ENCODE measurements at places on chromosomes 3 and 15.

DNA sequence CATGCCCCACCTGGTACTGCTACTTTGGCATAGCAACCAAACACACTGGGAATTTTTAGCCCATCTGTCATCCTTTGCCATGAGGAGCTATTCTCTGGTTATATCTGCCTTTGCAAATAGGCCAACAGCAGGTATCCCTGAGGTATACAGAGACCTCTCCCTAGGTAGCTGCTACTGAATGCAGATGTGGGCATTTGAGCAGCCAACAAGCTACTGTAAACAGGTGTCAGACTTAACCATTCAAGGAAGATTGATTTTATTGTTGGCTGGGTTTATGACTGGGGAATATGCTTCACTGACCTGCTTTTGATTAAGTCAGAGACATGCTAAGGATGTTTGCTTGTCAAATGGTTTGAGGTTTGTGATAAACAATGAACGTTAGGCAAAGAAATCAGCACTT lies 183.2 kb downstream of the OXSM start:
- DNase-seq, result no peak

DNA sequence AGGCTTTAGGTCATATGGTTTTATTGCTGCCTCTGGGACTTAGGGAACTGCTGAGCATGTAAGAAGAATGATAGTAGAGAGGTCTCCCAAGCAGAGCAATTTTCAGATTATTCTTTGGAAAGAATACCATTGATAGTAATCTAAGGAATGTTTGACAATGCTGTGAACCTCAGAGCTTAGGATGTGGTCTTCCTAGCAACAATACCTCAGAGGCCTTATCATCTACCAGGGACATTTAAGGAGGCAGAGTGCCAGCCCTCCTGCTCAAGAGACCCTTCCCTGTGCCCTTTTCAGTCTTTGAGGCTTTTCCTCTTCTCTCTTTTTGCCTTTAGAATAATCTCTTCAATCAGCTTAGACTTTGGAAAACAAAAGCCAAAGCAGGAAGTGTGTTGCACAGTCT lies 272.1 kb downstream of the OXSM start:
- no peak for DNase-seq

GRCh38 chr15:88990185-88990679 lies 77.1 kb upstream of the MFGE8 start:
- no peak for DNase-seq

GRCh38 chr3:23198801-23199200 lies 4.3 kb upstream of the UBE2E2 start:
- no peak for DNase-seq

DNA sequence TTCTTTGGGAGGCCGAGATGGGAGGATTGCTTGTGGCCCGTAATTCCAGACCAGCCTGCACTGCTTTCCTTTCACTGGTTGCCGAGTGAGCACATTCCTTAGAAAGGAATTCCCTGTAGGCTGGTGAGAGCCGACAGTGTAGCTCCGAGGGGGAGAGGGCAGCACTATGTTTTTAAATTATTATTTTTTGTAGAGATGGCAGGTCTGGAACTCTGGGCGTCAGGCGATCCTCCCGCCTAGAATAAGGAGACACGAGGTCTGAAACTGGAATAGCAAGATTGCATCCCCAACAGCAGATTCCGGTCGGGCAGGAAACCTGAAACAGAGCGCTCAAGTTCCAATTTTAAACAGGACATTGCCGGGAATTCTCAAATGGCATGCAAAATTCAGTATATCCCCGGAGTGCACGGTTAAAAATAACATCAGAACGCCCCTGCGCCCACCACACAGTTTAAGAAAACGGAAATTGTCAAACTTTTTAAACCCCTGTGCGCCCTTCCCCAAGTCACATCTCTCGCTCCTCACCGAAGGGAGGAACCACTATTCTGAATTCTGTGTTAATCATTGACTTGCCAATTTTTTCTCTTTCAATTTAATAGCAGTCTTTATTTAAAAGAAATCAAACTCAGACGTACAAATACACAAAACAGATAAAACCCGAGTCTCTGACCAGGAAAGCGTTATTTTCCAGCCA lies 643 bp upstream of the RNU5B-1 start:
- DNase-seq, result peak; percentile 35

DNA sequence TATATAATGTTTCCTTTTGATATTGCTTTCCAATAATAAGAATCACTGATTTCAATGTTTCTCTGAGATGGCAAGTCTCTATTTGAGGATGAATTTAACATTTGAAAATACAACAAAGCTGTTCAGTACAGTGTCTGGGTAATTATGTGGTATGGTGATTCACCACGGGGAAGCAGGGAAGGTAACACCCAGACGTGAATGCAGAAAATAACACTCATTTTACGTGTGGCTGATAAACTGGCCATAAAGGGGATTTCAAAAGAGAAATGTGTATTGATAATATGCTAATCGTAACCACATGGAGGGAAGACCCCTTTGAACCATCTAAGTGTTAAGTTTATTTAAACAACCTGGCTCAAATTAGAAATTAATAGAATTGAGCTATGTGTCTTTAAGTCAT lies 344.6 kb downstream of the GRM7 start:
- DNase-seq, result no peak

- no peak for DNase-seq
These were observed 155.5 kb downstream of the PLD1 start for GRCh38 chr3:171654809-171655208.

- no peak for DNase-seq
These were observed 38.4 kb downstream of the NDUFB4 start for GRCh38 chr3:120634539-120634938.

GRCh38 chr15:82933576-82933975 lies 18.9 kb downstream of the HOMER2 start:
- no peak for DNase-seq

DNA sequence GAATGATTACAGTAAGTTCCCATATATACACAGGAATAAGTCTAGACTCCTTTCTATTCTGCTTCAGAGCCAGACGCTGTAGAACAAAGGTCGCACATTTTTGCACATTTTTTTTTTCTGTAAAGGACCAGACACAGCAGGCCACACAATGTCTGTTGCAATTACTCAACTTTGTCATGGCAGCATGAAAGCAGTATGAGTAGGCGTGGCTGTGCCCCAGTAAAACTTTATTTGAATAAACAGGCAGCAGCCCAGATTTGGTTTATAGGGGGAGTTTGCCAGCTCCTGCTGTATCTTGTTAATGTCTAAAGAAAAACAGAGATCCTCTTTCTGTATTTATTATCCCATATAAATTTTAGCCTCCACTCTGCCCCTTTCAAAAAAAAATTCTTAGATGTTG lies 708.3 kb downstream of the FHIT start:
- no peak for DNase-seq

All from occipital lobe (tissue), 3 donors.